Stimulated activated naive CD4-positive, alpha-beta T cell (primary cell): ENCODE measurements at places on chromosomes 4 and X.

DNA sequence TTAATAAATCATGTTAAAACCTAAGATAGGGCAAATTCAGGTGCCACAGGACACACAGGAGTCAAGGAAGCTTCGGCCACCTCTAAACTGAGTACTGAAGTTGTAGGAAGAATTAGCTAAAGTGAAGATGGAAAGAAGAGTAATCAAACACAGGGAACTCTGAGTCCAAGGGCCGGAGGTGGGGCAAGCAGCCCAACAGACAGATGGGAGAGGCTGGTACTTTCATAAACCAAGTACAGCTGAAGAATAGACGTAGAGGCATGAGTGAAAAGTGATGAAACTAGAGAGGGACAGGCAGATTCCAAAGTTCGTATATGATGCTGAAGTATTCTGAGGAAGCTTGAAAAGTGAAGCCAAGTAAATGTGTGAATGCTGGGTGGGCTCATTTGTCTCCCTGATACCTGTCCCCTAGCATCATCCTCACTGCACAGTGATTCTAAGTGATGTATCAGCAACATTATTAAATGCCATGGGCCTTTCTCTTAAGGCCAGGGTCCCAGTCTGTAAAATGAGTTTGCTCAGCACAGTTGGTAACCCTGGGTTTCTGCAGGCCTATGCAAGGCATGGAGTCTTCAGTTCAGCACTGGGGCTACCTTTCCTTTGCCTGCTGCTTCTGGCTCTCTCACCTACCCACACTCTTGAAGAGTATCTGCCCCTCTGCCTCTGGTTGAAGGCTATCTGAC lies 203.3 kb downstream of the NR3C2 start:
- DNase-seq: no peak

GRCh38 chr4:73676861-73677323 lies 56.7 kb upstream of the RASSF6 start:
- DNase-seq: no peak

DNA sequence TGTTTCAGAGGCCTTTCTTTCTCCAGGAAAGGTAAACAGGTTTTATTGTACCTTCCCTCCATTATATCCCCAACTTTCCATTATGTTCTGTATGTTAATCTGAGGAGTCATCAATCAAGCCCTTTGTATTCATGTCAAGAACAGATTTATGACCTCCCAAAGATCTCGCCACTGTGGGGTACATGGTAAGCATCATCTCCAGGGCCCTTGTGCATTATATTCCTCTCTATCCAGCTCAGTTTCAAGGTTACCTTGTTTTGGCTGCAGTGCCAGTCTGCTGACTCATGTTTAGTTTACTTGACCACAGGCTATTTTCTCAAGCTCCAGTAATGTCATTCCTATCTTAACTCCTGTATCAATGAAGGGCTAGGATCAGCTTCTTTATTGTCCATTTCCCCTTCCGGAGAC lies 125.1 kb upstream of the FRMPD4 start:
- DNase-seq: no peak

DNA sequence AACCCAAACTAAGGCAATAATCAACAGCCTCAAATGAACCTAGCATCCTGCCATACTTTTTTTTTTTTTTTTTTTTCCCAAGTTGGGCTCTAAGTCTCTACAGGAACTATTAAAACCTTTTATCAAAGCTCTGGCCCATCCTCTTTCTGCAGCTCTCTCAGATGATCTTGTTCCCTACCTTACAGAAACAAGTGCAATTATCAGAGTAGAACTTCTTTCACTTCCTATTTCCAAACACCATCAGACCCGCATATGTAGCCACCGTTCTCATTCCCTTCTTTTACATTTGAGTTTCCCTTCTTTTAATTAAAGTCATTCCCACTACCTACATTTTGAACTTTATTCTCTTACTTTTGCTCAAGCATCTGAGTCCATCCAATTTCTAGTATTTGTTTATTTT lies 690.6 kb downstream of the DMD start:
- no peak for DNase-seq

GRCh38 chrX:9285342-9285771 lies 179.5 kb upstream of the TBL1X start:
- no peak for DNase-seq

- DNase-seq: no peak
Observed at GRCh38 chr4:66649236-66649635, 896.1 kb downstream of the CENPC start.

DNA sequence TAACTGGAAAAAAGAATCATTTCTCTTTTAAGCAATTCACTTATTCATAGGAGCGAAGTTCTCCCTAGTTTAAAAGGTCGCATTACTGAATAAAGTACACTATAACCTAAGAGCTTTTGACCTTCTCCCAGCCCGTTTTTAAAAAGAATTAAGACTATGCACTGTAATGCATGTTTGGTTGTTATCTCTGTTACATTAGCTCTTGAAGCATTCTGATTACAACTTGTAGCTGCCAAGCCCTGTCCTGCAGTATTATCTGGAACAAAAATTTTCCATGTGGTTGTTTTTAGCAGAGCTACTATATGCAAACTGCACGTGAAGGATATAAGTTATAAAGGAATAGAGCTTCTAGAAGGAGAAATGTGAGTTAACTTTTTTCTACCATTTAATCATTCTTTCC lies 8.1 kb downstream of the GAB1 start:
- DNase-seq: no peak

DNA sequence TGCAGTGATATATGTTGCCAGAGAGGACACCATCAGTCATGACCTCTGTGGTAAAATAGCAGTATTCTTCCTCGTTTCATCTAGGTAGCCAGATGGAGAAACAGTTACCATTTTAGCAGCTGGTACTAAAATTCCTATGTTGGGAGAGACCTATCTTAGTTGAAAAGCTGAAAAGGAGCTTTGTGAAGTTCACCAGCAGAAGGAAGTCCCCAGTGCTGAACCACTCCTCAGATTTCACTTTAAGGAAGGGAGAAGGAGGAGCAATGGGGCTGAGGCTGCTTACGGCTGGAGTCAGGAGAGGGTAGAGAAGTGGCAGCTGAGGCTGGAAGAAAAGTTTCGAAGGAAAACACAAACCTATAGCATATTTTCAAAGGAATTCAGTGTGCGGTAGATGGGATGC lies 103.7 kb downstream of the ATXN3L start:
- no peak for DNase-seq

GRCh38 chr4:83255584-83255983 lies 29.0 kb downstream of the COQ2 start:
- DNase-seq: no peak

GRCh38 chr4:28548594-28548993 lies 1688.0 kb downstream of the STIM2 start:
- DNase-seq: no peak

GRCh38 chr4:89212666-89213381 lies 94.8 kb downstream of the GPRIN3 start:
- no peak for DNase-seq

DNA sequence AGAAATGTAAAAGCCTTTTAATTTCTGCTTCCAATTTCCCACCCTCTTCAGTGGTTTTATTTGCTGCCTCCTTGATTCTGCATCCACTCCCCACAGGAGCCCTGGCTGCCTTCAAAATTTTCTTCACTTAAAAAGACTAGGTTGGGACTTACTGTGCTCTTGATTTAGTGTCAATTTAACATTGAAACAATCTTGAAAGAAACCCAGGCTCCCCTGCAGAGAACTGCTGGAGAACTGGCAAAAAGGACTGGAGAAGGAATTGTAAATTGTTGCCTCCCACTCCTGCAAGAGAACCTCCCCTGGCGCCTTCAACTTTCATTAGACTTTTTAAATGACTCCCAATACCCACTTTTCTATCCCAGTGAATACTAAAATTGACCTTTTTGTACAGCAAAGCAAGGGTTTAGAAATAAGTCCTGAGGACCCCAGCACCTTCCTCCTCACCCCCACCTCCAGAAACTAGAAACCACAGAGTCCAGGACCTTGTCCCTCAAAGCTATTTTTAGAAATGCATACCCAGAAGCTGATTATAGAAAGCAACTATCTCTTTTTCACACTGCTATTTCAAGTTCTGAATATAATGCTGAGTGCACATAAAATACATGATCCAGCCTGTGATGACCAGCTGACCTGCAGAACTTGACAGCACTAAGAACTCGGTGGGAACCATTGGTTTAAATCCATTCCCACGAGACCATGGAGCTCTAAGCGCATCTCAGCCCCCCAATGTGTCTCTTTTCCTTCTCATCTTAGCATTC lies 155.5 kb downstream of the INPP4B start:
- no peak for DNase-seq

DNA sequence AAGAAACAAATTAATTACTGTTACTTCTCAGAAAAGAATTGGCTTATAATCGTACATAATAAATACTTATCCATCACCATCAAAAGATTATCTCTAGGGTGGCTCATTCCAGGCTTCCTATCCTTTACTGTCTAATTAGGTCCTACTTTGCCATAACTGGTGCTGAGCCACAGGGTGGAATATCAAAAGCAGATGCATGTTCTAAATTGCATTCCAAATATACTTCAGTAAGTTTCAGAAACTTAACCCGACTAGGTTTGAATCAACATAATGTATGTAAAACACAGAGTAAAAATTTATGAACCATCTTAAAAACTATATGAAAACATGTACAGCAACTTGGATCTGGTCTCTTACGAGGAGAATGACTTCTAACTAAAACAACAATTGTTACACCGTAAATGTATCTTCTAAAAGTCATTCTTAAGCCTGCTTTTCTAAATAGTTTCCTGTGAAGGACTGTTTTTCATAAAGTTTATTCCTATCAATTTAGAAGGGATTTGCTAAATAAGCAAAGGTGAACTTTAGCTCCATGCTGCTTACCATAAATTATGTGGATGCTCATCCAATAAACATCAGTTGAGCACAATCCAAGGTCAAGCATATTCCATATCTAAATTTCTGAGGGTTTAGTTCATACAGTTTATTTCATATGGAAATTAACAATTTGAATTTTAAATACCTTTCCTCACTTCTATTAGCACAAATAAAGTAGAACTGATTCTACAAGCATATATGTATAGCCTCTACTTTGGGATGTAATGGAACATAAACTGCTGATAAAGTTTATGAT lies 13.4 kb downstream of the ZAR1 start:
- no peak for DNase-seq

GRCh38 chr4:951594-952468 lies 19.6 kb downstream of the TMEM175 start:
- DNase-seq: no peak

DNA sequence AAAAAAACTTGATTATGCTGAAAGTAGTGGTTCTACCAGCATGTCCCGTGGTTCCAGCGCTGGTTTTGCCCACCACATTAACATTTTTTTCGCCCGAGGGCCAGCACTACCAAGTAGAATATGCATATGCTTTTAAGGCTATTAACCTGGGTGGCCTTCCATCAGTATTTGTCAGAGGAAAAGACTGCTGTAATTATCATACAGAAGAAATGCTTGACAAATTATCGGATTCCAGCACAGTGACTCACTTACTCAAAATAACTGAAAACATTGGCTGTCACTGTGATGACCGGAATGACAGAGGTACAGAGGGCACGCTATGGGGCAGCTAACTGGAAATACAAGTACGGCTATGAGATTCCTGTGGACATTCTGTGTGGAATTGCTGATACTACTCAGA lies 34.6 kb downstream of the PRPS2 start:
- DNase-seq: no peak

GRCh38 chr4:37902212-37902611 lies 11.3 kb downstream of the TBC1D1 start:
- DNase-seq: no peak

DNA sequence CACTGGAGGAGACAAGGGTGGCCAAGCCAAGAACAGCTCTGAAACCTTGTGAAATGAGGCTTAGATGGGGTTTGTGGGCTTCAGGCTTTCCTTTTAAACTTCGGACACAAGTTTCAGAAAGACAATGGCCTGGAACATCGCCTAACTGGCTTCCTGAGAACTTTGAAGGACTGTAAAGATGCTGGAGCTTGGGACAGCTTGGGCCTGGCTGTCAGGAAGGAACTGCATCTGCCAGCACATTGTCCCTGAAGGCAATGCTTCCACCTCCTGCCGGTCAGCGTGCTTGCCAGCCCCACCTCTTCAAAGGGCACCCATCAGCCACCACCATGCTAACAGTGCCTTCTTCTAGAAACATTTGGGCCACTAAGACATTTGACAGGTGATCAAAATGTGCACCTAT lies 107.9 kb downstream of the DRD5 start:
- DNase-seq: no peak

DNA sequence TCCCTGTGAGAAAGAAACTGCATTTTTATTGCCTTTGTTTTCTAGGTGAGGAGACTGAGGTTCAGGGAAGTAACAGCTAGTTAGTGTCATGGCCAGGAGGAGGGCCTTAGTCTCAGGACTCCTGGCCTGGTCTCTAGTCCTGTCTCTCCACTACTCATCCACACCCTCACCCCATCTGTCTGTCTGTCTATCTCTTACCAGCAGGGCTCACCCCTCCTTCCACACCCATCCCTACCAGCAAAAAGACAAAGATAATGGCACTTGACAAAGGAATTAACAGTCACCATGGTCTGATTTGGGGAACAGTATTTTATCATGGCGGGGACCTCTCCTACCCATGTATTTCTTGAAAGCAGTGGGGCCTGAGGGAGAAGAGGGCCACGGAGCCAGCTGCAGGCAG lies 125.8 kb downstream of the REPS2 start:
- no peak for DNase-seq

- no peak for DNase-seq
Observed at GRCh38 chr4:168731706-168732414, 235.0 kb downstream of the PALLD start.
